Endodermal cell (in vitro differentiated cells): ENCODE measurements at places on chromosomes 4 and X. TPM values are rescaled to one million over a fixed set of nuclear protein-coding genes. Genes with fewer than 3 reads are reported as not detected.

DNA sequence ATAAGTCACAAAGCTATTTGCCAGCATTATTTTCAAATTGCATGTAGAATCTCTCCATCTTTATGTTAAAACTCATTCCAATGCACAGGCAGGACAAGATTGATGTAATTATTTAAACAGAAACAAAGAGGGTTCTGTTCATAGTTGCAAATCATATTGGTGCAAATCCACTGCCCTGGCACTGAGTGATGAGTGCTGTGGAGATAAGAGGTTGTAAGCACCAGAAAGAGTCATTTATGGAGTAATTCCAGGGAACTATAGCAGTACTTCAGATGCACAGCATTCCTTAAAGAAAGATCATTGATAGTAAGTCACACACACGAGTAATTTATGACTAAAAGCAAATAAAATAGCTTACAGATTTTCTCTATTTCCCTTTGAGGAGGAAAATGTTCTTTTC, 337.7 kb upstream of the CTSO start:
- no peak for DNase-seq

DNA sequence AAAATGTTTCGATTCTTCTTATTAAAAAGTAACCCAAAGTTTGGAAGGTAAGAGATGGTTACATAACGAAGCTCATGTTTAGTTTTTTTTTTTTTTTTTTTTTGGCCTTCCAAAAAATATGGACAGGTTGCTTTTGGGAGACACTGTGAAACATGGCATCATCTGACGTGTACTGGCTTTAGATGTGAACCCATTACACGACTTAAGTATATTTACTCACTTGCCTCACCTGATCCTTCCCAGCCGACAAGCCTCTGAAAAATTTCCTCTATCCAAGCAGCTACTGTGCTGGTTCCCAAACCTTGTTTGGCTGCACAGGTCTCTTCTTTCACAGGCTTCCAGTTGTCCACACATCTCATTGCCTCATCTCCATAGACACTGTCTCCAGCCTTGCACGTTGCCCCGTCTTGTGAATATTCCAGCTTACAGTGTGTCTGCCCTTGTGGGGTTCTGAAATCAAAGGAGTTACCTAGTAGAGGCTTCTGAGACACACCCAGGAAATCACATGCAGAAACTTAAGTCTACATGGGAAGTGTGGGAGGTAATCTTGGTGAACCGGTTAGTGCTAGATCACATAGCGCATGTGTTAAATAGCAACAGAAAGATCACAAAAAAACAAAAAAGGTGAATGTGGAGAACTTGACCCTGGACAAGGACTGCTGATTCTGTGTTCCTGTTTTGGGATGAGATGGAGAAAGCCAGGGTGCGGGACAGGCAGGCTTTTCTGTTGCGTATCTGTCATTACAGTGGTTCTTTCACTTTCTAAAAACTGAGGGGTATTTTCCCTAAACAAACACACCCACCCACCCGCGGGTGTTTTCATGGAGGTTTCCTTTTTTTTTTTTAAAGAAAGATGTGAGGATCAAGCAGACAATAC, 328.6 kb downstream of the ARHGAP10 start:
- no peak for DNase-seq

DNA sequence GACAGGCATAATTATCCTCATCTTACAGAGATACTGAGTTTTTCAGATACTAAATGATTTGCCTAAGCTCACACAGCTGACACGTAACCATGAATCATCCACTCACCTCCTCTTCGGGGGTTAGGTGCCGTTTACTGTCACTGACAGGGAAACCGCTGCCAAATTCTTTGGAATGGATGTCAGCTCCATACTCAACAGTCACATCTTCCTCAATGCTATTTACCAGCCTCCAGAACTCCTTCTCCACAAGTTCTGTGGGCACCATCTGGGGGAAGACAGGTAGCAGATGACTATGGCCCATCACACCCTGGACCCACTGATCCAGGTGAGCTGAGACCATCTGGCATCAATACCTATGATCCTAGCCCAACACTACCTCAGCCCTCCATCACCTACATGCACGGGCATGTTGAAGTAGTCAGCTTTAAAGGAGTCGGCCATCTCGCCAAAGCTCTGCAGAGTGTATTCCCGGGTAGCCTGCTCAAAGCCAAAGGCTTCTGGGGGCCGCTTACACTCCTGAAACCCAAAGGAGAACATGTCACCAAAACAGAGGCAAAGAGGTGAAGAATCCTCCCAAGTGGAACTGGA, 13.5 kb downstream of the KDM5C start:
- no peak for DNase-seq

- DNase-seq, result no peak
These were observed 117.4 kb downstream of the MID1 start for GRCh38 chrX:10502961-10503360.

DNA sequence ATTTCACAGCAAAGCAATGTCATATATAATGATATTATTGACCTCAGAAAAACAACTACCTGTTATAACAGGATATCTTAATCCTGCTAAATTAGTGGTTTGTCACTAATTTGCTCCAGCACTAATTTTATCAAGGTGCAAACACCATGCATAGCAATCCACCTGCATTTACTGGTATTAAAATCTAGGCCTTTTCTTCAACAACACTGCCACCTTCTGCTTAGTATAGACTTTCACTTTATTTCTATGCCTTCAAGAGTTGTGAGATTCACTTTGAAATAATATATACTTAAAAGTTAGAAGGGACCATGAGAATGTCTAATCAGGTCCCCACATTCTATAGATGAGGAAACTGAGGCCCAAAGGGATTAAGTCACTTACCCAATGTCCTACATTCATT, 82.1 kb upstream of the IQCM start:
- DNase-seq, result no peak

GRCh38 chr4:163663454-163664225, 169.2 kb downstream of the TMA16 start:
- no peak for DNase-seq

- no peak for DNase-seq
These were observed 48.3 kb downstream of the AMELX start for GRCh38 chrX:11341274-11342201.

DNA sequence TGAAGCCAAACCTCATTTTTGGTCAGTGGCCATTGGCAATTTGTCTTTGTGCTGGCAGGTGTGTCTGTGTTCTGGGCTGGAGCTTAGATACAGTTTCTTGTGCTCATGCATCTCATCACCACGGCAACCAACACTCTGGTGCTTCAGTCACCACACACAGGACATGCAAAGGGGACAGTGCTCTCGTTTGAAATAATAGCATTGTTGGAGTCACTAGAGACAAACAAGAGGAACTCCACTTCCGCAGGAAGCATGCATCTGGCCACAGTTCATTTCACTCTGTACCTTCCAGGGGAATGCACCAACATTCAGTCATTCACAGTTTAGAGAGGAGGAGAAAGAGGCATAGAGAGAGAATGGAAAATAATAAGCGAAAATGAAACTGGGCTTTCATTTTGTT, 267.4 kb downstream of the ANK2 start:
- no peak for DNase-seq

- no peak for DNase-seq
These were observed 77.4 kb upstream of the MID1 start for GRCh38 chrX:10697616-10698317.

GRCh38 chr4:123443401-123444289, 47.0 kb downstream of the SPRY1 start:
- no peak for DNase-seq

- no peak for DNase-seq
These were observed 153.4 kb upstream of the QRFPR start for GRCh38 chr4:121534187-121534586.

DNA sequence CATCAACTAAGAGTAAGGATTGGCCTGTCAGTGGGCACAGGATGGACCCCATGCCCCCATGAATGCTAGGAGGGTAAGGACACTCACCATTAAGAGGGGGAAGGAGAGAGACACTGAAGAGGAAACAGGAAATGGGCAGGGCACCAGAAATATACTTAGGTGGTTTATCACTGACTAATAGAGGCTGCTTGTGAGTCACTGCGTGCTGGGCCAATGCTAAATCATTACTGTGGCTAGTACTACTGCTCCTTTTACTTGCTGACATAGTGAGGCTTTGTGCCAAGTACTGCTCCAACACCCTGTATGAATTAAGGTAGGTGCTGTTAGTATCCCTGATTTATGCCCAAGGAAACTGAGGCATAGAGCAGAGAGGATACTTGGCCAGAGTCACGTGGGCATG, 130.4 kb upstream of the FRMPD4 start:
- no peak for DNase-seq

DNA sequence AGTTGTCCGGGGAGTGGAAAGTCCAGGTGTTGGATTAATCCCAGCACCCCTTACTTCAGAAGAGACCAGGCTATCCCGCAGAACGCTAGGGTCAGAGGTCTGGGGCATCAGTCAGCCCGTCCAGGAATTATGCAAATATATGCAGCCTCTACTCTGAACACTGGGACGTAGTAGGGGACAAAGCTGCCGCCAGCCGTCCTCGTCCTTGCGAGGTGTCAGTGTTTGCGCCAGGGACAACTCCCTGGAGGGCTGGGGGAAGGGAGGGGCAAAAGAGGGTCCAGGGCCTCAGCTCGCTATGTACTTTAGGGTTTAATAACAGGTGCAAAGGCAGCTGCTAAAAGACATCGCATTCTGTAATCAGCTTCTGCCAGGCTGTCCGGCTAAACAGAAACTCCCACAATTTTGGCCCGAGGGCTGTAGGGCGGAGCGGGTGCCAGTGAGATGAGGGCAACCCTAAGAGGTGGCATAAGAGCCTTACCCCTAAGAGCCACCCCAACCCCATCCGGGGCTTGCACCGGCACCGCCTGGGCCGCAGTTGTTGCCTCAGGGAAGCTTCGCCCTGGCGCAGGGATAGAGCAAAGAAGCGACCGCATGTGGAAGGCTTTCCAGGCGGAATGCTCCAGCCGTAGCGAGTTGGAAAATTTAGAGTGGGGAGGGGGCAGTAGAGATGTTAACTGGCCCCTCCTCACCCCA, 8.4 kb downstream of the HAND2 start:
- DNase-seq, result no peak

GRCh38 chr4:37437163-37437562, 192.6 kb downstream of the NWD2 start:
- no peak for DNase-seq

DNA sequence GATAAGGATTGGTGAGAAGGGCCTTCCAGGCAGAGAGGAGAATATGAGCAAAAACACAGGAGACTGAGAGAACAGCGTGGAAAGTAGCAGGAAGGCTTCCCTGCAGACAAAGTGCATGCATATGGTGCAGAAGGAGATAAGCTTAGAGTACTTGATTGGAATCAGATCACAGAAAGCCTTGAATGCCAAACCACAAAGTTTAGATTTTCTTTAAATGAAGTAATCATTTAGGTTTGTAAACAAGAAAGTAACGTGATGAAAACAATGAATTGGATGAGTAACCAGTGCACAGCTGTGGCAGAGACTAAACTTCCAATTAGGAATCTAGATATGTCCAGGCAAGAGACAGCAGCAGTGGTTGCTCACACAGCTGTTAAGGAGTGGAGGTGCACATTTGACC, 83.8 kb upstream of the C1QTNF7 start:
- no peak for DNase-seq

DNA sequence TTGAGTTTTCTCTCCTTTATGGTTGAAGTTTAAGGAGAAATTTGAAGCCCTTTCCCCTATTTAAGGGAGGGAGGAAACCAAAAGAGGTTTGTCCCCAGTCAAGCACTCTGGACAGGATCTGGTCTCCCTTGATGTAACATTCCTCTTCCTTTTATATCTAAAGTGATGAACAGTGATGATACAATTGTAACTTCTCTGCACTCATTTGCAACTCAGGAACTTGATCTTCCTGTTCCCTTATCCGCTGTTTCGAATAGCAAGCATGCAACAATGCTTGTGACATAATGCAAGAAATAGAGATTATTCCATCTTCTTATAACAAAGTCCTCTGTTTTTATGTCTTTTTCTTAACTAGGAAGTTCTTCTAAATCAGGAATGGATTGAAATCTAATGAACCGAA, 18.3 kb downstream of the ALPK1 start:
- no peak for DNase-seq

- DNase-seq, result peak; percentile 50
These were observed 45.6 kb downstream of the PDHA1 start for GRCh38 chrX:19389227-19389845.

GRCh38 chr4:88158038-88158488, 376 bp downstream of the ABCG2 start:
- no peak for DNase-seq

GRCh38 chr4:167854881-167855280, 237.5 kb upstream of the ANXA10 start:
- DNase-seq, result no peak

DNA sequence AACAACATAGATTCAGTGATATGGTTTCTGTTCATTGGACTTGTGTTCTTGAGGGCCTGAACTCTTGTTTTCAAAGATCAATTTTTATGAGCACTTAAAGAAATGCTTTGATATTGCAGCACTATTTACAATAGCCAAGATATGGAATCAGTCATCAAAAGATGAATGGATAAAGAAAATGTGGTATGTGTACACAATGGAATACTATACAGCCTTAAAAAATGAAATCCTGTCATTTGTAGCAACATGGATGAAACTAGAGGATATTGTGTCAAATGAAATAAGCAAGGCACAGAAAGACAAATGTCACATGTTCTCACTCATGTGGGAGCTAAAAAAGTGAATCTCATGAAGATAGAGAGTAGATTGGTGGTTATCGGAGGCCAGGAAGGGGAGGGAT, 21.9 kb downstream of the RNF128 start:
- no peak for DNase-seq

DNA sequence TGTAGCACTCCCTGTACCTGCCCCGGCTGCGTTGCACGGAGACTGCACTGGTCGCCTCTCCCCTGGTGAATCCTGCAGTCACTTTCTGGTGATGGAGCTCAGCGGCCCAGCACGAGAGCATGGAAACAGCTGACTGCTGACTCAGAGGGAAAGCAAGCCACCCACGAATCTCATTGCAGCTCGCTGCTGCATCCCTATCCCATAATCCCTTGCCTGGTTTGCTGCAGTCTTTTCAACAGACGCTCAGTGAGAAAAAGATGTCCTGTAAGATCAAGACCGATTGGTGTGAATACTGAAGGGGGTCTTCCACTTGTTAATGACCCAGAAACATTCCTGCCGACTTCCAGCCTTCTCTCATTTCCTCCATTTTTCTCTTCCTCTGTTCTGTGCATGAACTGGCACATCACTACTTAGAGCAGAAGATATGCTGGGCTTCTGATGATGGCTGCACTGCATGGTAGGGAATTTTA, 52.9 kb downstream of the TRIM2 start:
- DNase-seq, result peak; percentile 88

- no peak for DNase-seq
These were observed 804.6 kb upstream of the TENM3 start for GRCh38 chr4:181438641-181439040.

GRCh38 chrX:105765691-105766090, 56.6 kb upstream of the NRK start:
- DNase-seq, result no peak

ZNF674 gene
- 3.9 and 4.6 TPM in 2 replicates for total RNA-seq

SLC2A9 gene
- total RNA-seq, result 1.9 and 3.0 TPM in 2 replicates

CXorf65 gene
- total RNA-seq, result not detected in 3 replicates

HSD17B10 gene
- 105 and 107 TPM in 2 replicates for total RNA-seq

ADH1B gene
- total RNA-seq, result not detected in 3 replicates

TNIP3 gene
- 0.11 and 0.18 TPM in 2 replicates for total RNA-seq

RHOXF1 gene
- total RNA-seq, result 0.37 TPM in 1 of 2 replicates, not detected in the other

RASSF6 gene
- total RNA-seq, result 1.2 and 2.6 TPM in 2 replicates

PNMA3 gene
- 5.4 TPM in 2 replicates for total RNA-seq

EREG gene
- total RNA-seq, result 0.11 TPM in 1 of 2 replicates, not detected in the other

APLN gene
- total RNA-seq, result 0.22 and 0.29 TPM in 2 replicates
